ENCODE measurements at places on chromosomes 1 and 21. TPM values are rescaled to one million over a fixed set of nuclear protein-coding genes. Genes with fewer than 3 reads are reported as not detected.

TNFRSF4 gene
- 2.2 TPM for polyA plus RNA-seq

KIF17 gene
- 3.2 TPM for polyA plus RNA-seq

CFH gene
- 411 TPM for polyA plus RNA-seq

TMEM9 gene
- 91.9 TPM for polyA plus RNA-seq

GRIK1 gene
- polyA plus RNA-seq, result 1.7 TPM

LDLRAD1 gene
- not detected for polyA plus RNA-seq

NCMAP gene
- 0.20 TPM for polyA plus RNA-seq

HDGF gene
- polyA plus RNA-seq, result 113 TPM

SPOCD1 gene
- polyA plus RNA-seq, result 5.7 TPM

CLCNKA gene
- 0.09 TPM for polyA plus RNA-seq

TSPEAR gene
- 0.03 TPM for polyA plus RNA-seq

PLEKHG5 gene
- 5.8 TPM for polyA plus RNA-seq

PTPRF gene
- 66.3 TPM for polyA plus RNA-seq

All from urinary bladder (tissue), 4 donors.